ENCODE measurements at places on chromosomes 4 and X. TPM values are rescaled to one million over a fixed set of nuclear protein-coding genes. Genes with fewer than 3 reads are reported as not detected.

Gene NXF2B
- not detected for total RNA-seq

DNA sequence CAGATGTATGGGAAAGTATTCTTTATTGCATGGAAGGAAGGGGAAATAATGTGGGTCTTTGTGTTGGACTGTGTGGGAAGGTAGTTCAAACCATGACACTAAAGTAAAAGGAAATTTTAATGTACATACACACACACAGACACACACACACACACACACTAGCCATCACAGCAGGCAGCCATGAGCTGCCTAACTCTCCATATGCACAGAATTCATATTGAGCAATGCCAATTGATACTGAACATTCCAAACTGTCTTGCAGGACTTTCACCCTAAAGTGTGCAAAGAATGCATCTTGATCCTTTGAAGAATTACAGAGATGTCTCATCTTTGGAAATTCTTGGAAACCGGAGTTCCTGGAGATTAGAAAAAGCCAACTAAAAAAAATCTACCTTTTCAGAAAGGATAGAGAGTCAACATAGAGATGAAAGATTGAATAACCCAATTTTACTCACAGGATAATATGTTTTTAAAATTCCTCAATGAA lies 120.6 kb upstream of the MBNL3 start:
- DNase-seq, result no peak

Gene GAB3
- 5.2 TPM for total RNA-seq

Gene HTN3
- total RNA-seq, result not detected

- DNase-seq, result no peak
These were observed 316.1 kb upstream of the EMCN start for GRCh38 chr4:100833906-100834305.

DNA sequence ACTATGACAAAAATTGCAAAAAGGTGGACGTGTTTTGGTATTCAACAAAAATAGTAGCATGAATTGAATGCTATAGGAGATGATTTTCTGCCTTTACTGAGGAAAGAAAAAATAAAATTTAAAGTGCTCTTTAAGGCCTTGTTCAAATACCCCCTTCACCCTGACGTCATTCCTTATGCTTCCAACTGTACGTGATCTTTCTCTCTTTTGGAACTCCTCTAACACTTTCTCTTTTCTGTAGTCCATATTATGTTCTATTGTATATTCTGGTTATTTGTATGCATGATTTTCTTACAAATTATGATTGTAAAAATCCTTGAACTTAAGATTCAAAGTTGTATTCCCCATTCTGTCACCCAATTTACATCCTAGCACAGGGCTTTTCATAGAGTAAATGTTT lies 100.5 kb downstream of the POU4F2 start:
- DNase-seq, result no peak

DNA sequence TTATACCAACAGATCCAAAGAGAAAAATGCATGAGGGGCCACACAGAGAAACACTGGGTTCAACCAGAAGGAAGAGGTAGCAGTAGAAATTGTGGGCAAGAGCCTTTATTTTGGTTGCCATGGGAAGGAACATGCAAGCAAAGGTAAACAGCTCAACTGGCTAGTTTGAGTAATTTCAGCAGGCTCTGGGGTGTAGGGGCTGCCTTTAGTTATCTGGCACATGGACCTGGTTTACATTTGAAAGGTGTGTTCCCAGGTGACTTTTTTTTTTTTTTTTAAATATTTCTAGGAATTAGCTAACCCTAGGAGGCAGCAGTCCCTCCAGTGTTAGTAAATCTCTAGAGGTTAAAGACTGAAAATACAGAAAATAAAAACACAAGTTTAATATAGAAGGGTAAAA lies 481.9 kb downstream of the ACTRT1 start:
- DNase-seq, result no peak

DNA sequence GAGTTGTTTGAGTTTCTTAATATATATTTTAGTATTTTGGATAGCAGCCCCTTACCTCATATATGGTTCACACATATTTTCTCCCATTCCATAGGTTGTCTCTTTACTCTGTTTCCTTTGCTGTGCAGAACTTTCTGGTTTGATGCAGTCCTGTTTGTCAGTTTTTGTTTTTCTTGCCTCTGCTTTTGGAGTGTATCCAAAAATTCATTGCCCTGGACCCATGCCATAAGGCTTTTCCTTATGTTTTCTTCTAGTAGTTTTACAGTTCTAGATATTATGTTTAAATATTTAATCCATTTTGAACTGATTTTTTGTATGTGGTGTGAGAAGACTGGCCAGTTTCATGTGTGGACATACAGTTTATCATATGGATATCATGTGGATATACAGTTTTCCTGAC lies 58.5 kb upstream of the NUDT6 start:
- no peak for DNase-seq

DNA sequence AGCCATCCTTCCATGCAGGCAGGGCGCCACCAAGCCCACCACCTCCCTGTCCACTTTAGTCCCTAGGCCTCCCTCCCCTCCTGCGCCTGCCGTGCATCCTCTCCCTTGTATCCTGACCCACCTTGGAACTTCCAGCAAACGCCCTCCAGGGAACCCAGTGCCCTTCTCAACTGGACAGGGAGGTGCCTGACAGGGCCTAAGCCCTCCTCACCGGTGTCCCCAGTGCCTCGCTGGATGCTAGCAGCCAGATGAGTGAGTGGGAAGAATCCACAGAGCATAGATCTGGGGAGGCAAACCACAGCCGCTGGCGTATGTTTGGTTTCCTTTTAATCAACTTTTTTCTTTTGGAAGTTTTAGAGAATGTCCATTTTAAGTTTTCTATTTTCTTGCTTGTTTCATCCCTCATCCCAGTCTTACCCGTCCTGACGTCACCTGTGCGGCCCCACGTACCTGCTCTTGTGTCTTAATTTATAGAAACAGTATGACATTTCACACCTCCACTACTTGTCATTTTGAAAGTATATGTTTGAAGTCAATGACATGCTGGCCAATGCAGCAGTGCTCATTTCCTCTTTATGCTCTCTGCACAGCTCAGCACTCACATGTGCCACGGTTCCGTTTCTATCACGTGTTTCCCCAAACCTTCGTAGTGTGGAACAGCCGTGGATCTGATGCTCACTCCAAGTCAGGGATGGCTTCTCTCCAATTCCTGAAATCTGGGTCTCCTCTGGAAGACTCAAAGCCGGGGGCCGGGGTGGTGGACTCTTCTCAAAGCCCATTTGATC lies 3.4 kb upstream of the HMX1 start:
- DNase-seq, result no peak

GRCh38 chrX:2490634-2491033 lies 10.1 kb downstream of the DHRSX start:
- no peak for DNase-seq

Gene S100P
- total RNA-seq, result 1.9 TPM

Gene EDA
- 9.0 TPM for total RNA-seq

Gene H2AZ1
- total RNA-seq, result 99.2 TPM

All from aorta (tissue), 5 donors.